Esophagus squamous epithelium (tissue), 5 donors: ENCODE measurements at places on chromosomes 5 and 9.

- DNase-seq: no peak
Measured at GRCh38 chr9:4803670-4804530, 11.2 kb downstream of the RCL1 start.

DNA sequence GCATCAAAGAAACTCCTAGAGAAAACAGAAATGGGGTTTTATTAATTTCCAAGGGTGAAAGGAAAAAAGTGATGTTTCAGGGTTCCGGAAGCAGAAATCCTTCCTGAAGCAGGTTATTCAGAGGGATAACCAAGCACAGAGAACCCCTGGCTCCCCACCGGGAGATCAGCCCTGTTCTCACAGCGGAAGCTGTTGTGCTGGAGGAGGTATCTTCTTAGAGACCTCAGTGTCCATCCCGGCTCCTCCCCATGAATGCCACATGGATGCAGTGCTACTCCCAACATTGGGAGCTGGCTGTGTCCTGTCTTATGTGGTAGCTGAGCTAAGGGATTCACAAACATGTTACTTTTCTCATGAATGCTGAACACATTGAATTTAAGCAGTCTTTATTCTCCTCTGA is 80.9 kb upstream of the IRX2 start:
- no peak for DNase-seq

GRCh38 chr9:90803860-90804593 is 2.4 kb downstream of the SYK start:
- no peak for DNase-seq

DNA sequence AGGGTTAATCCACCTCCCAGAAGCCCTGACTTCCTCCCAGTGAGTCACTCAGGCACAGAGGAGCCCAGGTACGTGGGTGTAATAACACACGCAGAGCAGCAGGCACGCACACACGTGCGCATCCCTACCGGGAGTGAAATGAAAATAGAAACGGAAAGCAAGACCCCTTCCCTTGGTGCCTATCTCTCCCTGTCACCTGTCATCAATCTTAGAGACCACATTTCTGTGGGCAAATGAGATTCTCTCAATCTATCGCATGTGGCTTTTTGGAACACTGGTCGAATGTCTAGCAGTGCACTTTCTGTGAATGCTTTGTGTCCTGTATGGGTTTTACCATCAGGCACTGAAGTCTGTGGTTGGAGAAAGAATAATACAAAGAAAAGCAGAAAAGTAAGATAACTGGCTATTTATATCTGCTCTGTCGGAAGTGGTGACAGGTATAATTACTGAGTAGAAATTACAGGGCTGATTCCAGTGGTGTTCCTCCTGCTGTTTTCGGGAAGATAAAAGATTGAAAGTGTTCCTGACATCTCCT is 137.7 kb upstream of the GRIA1 start:
- no peak for DNase-seq

DNA sequence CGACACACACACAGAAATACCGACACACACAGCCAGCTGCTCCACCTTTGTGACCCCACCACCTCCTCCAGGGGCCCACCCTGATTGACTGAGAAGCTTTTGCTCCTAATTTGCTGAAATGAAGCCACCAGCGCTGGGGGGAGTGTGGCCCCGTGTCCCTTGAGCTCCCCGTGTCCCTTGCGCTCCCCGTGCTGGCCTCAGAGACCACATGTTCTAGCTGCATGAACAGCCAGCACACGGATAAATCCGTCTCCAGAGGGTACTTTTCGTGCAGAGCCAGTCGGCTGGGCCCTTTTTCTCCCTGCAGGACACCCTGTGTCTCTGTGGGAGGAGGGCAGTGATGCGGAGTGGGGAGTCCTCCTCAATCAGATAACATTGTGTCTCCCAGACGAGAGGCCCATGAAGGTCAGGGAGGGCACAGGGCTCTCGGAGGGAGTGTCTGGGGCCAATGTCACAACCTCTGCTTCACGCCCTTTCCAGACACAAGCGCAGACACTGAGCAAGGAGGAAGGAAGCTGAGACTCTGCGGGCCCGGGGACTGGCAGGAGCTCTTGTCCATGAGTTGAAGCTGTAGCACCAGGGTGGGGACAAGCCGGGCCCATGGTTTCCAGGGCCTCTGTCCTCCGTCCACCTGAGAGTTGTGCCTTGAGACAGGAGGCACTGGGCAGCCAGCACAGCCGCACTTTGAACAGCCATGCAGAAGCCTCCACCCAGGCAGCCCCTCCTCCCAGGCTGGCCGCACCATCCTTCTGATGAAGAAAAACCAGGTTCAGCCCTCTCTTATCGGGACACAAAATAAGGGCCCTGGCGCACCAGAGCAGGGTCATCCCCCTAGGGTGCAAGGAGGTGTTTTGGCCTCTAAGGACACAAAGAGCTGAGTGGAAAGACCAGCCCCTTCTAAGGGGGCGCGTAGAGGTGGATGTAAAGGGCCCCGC is 36.4 kb upstream of the SLC6A19 start:
- no peak for DNase-seq

GRCh38 chr9:13501018-13501417 is 221.5 kb upstream of the MPDZ start:
- DNase-seq: no peak

DNA sequence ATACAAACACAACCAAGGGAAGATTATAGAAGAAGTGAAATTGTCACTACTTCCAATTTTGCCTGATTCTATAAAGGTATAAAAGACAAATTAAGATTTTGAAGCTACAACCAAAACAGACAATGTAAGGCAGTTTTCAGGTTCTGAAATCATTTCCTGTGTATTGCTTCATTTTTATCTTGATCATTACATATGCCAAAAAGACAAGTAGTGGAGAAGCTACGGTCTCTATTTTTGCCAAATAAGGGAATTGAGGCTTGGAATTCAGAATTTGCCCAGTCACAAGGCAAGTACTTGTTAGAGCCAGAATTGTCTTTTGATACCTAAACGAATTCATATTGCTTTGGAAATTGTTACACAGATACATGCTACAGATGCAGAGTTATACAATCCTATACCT is 20.6 kb downstream of the EDIL3 start:
- no peak for DNase-seq

DNA sequence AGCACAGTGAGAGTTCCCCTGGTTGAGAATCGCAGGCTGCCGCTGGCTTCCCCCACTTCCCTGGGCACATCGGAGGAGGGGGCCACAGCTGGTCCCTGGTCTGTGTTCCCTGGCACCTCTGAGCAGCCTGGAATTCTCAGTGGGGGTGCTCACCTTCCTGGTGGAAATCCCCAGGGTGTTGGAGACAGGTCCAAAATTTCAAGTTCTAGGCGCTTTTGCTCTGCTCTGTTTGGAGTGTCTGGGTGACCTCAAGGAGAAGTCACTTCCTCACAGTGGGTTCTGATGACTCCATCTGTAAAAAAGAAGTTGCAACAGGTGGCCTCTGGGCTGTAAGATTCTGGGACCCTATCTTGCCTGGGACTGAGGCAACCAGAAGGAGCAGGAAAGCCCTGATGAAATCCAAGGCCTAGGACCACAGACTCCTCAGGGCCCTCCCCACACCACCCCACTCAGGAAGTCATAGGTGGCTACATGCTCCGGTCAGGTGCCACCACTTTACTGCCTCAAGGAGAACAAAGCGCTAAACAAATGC is at the start of gene TRAF1:
TSS of gene TRAF1 (minus strand) at position 400 of the 532 bp plus-strand sequence. CDS start 721 bp downstream, outside the sequence.
- DNase-seq: no peak

GRCh38 chr9:120937127-120937526 is 10.5 kb upstream of the TRAF1 start:
- DNase-seq: no peak

DNA sequence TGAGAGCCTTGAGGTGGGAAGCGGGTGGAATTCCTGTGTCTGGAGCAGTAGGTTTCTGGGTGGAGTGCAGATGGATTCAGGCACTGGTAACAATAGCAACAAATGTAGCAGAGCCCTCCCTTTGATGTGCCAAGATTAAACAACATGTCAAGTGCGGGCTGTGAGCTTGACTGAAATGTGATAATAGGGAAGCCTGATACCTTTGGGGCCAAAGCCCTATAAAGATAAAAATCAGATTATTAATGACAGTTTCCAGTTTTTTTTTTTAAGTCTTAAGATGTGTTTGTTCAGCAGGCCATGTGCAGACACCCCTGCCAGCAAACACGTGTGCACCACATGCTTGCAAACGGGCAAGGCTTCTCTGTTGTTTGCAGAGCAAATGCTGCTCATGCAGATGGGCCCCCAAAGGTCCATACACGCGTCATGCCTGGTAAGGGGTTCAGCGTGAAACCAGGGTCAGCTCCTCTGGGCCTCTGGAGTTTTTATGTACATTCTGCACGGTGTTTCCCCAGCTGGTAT is 193.2 kb downstream of the GADD45G start:
- no peak for DNase-seq

DNA sequence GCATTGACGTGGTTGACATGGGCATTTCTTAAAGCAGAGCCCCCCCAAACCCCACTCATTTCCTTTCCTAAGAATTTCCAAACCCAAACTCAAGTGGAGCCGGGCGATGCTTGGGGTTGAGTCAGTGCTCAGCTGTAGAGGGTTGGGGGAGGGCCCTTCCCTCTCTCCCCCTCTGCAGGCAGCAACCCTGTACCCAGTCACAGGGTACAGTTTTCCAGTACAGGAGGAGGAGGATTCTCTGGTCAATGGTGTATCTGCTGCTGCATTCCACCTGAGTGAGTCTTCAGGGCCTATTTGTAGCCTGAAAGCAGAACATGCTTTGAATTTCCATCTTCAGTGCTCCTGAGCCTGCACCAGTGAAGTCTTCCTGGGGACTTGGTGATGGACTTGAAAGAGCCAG is 55.8 kb downstream of the ENTREP1 start:
- DNase-seq: no peak

DNA sequence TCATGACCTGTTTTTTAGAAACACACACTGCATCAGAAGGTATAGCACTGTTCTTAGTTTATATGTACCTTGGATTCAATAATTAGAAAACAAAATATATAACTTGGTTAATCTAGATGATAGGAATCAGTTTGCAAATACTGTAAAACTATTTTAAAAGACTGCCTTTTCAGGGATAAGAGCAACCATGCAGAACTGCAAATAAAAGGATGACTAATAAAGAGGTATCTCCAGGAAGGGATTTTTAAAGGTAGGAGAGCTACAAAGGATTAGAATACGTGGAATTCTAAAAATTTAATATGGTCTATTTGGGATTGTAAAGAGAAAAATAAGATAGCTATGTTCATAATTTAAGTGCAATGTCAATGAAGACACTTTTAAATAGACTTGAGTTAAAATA is 9.4 kb downstream of the GABRA1 start:
- DNase-seq: no peak

- DNase-seq: no peak
Measured at GRCh38 chr9:6928863-6929262, 171.1 kb downstream of the KDM4C start.

DNA sequence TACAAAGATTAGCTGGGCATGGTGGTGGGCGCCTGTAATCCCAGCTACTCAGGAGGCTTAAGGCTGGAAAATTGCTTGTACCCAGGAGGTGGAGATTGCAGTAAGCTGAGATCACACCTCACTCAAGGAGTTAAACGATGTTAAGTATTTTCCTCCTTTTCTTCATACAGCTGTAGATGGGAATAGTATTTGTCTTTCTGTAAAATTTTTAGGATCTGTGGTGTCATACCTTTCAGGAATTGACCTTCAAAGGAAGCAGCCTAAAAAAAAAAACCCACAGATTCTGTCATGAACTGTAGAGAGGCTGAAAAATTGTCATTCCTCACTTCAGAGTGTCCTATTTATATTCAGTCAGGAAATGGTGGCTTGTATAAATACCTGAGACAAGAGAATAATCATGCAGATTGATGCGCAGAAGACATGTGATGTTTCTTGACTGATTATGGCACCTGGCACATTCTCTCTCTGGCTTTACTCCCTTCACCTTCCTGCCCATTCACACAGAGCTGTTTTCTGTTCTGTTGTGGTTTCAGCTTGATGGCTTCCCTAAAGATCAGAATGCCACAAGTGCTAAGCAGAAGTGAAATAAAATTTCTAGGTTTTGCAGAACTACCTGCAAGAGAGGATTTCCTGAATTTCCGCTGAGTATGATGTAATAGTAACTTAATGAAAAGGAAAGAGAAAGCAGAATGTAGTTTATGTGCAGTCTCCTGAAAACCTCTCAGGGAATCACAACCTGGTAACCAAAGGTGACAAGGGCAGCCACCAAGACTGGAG is 3.8 kb downstream of the IFNA1 start:
- DNase-seq: no peak

DNA sequence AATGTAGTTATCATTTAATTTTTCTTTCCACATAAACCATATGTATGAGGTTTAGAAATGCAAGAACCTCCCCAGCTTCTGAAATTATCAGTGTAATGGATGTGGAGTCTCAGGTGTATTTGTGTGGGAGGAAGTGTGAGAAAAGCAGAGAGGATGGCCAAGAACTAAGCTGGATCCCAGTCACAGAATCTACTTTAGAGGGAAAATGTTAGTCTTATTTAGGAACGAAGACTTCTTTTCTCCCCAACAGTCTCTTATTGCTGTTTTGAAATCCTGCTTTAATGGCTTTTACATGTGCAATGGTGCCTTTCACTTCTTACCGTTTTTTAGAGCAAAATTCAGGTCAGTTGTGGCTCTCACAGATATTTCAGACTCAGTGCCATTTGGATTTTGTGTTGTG is 3.0 kb downstream of the EQTN start:
- DNase-seq: no peak

DNA sequence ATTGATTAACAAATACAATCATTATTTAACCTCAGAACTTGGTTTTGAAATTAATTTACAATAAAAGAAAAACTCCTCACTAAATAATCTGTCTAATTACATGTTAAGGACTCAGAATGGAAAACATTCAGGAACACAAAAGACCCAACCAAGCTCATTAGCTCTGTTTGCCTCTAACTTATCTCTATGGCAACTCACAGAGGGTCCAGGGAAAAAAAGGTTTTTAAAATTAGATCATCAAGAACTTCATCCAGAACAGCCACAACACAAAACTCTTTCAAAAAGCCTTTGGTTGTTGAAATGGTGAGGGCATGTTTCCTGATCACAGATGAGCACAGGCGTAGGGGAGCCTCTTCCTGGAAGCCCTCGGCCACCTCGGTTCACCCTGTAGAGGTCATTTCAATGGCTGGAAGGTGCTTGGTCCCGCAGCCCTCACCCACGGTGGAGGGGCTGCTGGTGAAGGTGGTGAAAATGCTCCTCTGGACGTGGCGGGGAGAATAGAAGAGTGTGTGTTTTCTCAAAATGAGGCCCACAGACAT is 17.2 kb upstream of the TCF7 start:
- no peak for DNase-seq

DNA sequence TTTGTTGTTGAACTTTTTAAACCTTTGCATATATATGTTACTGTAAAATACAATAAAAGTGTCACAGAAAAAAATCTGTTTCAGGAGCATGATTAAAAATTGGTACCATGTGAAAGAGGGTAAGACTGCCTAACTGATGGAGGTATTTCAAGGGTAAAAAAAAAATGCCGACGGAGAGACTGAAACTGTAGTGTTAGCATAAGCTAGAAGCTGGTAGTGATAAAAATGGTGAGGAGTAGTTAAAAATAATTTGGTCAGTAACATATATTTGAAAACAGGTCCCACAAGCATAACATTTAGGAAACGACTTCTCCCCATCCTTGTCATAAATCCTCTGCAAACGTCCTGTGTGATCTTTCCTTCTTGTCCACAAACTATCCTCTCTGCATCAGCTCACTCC is 64.7 kb downstream of the MEF2C start:
- DNase-seq: no peak
